ENCODE measurements at places on chromosomes 13 and 19. TPM values are rescaled to one million over a fixed set of nuclear protein-coding genes. Genes with fewer than 3 reads are reported as not detected.

The ZNF433 gene
- 5.1 TPM for total RNA-seq

The TNFRSF19 gene
- 77.5 TPM for total RNA-seq

The TBXA2R gene
- 1.5 TPM for total RNA-seq

The CEACAM18 gene
- not detected for total RNA-seq

The NOVA2 gene
- total RNA-seq = not detected

The CEACAM1 gene
- not detected for total RNA-seq

The KANK3 gene
- total RNA-seq = not detected

The ATP1A3 gene
- total RNA-seq = under 0.01 TPM

The PRSS57 gene
- not detected for total RNA-seq

The ZNF90 gene
- 1.2 TPM for total RNA-seq

The CD177 gene
- not detected for total RNA-seq

The INSL3 gene
- not detected for total RNA-seq

The IL27RA gene
- 1.2 TPM for total RNA-seq

The TICAM1 gene
- total RNA-seq = 2.7 TPM

The ZNF99 gene
- total RNA-seq = under 0.01 TPM

The KLK1 gene
- not detected for total RNA-seq

The PALM gene
- total RNA-seq = 10.5 TPM

The ATP12A gene
- total RNA-seq = under 0.01 TPM

The DKKL1 gene
- not detected for total RNA-seq

The ZNF628 gene
- total RNA-seq = 1.5 TPM

The ZNF837 gene
- 4.4 TPM for total RNA-seq

The EFNB2 gene
- 17.0 TPM for total RNA-seq

The CDX2 gene
- not detected for total RNA-seq

The RDH8 gene
- total RNA-seq = not detected

The TFDP1 gene
- total RNA-seq = 48.6 TPM

The SIGLEC8 gene
- total RNA-seq = not detected

The ZNF575 gene
- total RNA-seq = 0.29 TPM

The PSMD8 gene
- 285 TPM for total RNA-seq

The CYP4F2 gene
- total RNA-seq = not detected

The SIX5 gene
- total RNA-seq = 11.8 TPM

The NRTN gene
- total RNA-seq = not detected

The APOC4 gene
- not detected for total RNA-seq

The GYS1 gene
- 25.6 TPM for total RNA-seq

The KASH5 gene
- total RNA-seq = not detected

The MKNK2 gene
- total RNA-seq = 84.6 TPM

The TEX26 gene
- not detected for total RNA-seq

The NALCN gene
- total RNA-seq = 10.6 TPM

The ARHGAP33 gene
- total RNA-seq = 2.2 TPM

The TTYH1 gene
- total RNA-seq = not detected
